ENCODE measurements at places on chromosomes 6 and 20.

GRCh38 chr6:90098001-90098531 lies 198.6 kb downstream of the BACH2 start:
- no peak for DNase-seq

GRCh38 chr20:64176971-64177370 lies 12.7 kb downstream of the MYT1 start:
- DNase-seq: no peak

- DNase-seq: no peak
These were observed 52.0 kb downstream of the ME1 start for GRCh38 chr6:83378621-83379388.

DNA sequence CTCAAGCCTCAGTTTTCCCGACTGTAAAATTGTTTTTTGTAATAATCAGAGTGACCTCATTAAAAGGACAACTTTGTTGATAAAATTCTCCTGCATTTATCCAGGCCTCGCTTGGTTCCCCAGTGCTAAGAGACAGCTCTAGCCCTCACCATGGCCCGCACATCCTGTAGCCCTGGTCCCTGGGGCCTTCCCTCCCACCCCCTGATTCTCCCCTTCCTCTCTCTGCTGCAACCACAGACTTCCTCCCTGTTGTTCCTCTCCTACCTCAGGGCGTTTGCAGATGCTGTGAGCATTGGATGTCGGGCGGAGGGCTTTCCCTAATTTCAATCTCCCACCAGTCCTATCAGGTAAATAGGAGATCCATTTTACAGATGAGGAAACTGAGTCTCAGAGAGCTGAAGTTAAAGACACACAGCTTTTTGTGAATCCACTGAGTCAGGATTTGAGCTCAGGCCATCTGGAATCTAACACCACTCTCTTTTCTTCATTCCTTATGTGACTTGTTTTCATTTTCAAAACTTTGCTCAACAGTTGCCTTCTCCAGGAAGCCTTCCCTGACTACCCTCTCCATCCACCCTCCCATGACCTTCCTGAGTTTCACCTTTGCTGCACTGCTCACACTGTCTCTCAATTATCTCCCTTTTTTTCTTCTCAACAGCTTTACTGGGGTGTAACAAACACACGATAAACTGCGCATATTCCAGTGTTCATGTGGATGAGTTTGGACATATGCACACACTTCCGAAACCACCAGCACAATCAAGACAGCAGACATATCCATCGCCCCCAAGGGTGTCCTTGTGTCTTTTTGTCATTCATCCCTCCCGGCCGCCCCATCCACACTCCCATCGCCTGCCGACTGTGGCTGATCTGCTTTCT lies 107.1 kb downstream of the CEBPB start:
- DNase-seq: no peak

DNA sequence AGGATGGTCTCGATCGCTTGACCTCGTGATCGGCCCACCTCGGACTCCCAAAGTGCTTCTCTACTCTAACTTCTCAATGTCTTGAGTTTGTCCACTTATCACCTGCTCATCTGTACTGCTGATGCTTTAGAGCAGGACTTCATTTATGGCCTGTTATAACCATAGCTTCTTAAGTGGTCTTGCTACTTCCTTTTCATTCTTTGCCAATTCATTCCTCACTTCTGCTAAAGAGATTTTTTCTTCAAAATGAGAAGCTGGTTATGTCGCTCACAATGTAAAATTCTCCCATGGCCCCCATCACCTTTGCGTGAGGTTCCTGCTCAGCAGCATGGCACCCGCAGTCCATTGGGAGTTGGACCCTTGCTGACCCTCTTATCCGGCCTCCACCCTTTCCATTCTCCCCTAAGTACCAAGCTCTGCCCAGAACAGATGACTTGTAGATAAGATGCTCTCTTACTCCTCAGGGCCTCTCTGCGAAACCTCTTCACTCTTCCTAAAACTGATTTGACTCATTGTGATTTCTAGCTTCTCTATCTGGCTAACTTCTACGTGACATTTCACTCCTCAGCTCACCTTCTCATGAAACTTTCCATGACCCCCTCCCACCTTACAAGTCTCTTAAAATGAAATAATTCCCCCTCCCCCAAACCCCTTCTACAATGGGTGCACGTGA lies 13.9 kb upstream of the CD164 start:
- DNase-seq: no peak

DNA sequence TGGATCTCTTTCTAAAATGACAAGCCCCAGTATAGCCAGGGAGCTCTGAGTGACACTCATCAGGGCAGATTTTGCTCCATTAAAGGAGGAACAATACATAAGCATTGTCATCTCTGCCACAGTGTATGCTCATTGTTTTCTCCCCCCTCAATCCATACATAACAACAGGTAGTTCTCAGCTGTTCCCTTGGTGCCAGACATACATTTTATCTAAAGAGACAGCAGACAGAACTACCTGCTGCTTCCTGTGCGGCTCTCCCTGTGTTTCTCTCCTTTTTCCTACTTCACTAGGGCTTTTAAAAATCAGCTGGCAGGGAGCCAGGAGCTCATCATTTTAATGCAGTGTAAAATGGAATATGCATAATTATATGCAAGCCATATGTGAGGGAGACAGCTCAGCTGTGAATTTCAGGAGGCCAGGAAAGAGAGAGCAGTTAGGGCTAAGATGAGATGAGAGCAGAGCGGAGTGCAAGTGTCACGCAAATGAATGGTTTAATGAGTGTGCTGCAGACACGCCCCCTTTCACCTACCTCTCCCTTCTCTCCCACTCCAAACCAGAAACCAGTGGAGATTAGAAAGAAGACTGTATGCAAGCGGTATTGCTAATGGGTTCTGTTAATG lies 96.0 kb downstream of the SOBP start:
- no peak for DNase-seq

DNA sequence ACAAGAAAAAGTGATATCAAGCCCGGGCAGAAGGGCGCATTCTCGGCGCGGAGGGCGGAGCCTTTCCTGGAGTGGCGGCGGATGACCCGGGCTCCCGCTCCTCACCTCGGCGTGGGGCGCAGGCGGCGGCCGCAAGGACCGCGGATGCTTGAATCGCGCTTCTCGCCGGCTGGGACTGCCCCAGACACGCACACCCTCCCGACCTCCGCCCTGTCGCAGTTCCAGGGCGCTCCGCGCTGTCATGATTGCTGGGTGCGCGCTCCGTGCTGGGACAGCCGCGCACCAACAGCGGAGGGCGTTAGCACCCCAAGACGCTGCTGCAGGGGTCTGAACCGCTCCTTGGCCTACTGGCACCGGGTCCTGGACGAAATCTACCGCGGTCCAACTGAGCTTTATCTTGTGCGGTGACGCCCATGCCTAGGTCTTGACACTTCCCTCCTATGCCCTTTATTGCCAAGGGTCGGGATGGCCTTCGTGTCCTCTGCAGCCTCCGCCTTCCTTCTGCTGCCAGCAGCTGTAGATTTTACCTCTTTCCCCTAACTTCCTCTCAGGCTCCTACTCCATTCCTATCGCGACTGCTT lies 43.3 kb downstream of the IRAK1BP1 start:
- DNase-seq: peak; percentile 37

DNA sequence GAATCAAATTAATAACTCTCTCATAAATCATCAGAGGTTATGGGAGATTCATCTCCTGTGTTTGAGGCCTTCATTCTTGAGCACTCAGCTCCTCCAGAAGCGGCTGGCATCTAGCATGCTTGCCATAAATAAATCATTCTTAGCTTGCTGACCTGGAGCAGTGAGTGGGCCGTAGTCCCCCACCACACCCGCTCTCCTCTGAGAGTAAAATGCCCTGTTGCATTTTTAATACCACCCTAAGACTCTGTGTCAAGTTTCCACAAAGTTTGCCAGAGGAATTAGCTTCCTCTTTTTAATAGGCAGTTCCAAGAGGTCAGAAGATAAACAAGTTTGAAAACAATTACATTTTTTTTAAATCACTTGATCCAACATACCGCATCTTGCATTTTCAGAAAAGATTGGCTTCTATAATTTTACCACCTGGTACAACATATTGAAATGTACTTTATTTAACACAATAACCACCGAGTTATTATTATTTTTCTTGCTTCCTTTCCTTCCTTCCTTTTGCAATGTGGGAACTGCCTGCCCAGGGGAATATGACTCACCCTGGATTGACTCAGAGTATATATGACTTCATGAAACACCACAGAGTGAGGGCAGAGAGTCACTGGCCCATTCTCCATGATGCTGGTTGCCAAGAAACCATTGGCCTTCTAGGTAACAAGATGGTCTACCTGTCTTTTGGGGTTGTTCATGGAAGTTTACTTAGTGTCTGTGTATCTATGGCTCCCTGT lies 29.4 kb upstream of the CLIC5 start:
- no peak for DNase-seq

DNA sequence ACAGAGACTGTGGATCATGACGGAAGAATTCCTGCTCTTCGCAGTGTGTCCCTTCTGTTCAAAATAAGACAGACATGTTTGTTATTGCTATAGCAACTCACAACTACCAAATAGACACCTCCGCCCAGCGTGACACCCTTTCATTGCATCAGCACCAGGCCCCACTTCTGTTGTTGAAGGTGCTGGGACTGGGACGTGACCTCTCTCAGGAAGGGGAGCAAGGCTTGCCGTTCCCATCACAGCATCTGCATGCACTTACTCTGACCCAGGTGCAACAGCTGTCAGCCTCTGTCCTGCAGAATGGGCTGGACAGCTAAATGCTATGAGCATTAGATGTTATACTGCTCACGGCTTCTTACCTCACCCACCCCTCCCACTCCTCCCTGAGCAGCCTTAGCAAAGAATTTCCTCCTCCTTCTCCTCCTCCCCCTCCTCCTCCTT lies 94.1 kb downstream of the DACT2 start:
- DNase-seq: no peak

DNA sequence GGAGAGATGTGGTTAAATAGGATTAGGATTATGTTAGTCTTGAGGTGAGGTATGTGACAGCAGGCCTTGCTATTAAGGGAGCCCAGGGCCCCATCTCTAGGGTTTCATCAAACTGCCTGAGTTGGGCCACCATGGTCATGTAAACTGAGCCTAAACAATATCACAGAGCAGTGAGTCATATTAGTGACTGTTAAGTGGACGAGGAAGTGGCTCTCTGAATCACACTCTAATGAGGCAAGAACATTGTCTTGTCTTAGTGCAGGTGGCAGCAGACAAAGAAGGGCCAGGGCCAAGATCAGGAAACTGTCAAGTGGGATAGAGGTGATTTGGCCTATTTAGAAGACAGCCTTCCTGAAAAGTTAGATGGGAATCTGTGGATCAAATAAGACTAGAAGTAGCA lies 23.1 kb downstream of the ENPP3 start:
- no peak for DNase-seq

DNA sequence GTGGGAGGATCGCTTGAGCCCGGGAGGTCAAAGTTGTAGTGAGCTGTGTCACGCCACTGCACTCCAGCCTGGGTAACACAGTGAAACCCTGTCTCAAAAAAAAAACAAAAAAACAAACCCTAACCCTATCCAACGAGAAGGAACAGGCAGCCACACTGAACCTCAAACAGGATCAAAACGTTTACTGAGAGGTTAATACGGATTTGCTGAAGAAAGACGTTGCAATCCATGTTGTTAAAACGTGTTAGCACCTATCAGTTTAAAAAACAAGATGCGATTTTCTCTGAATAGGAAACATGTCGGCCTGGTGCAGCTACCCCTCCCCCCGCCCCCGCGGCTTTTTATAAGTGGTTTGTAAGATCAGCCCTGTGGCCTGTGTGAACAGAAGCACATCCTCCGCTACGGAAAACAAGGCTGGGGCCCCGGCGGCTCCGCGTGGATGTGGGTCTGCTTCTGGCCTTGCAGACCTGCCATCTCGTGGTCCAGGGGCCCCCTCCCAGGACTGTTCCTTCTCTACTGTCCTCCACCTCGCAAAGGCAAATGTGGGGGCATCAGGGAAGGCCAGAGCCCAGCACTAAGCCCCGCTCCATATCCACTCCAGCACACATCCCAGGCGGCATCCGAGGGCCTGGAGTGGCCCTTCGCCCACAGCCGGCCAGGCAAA lies 11.4 kb downstream of the SLC2A4RG start:
- no peak for DNase-seq

GRCh38 chr6:1840491-1841121 lies 230.9 kb downstream of the FOXC1 start:
- no peak for DNase-seq

GRCh38 chr6:29211488-29211887 lies 40.8 kb downstream of the OR2J2 start:
- DNase-seq: no peak

GRCh38 chr6:116536216-116536621 lies 9.3 kb downstream of the TRAPPC3L start:
- peak; percentile 22 for DNase-seq

DNA sequence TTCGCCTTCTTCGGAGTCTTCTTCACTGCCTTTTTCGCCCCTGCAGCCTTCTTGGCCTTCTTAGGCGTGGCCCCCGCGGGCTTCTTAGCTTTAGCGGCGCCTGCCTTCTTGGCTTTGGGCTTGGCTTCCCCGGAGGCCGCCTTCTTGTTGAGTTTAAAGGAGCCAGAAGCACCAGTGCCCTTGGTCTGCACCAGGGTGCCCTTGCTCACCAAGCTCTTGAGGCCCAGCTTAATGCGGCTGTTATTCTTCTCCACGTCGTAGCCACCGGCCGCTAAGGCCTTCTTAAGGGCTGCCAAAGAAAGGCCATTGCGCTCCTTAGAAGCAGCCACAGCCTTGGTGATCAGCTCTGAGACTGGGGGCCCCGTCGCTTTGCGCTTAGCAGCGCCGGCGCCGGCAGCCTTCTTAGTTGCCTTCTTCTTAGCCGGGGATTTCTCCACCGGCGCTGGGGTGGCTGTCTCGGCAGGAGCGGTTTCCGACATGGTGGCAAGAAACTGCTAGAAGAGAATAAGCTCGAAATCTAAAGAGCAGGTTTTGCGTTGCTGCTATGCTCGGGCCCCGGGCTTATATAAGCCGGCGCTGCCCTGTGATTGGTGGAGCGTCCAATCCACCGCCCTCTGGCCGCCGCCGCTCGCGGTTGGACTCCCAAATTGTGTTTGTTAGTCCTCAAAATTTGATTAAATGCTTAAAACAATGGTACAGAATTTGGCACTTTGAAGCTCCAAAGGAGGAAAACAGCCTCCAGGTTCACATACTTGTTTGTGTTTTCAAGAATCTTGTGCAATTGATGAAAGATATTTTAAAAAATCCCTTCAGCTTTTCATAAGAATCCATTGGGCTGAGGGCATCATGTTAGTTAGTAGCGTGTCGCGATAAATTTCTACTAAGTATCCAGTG lies 44.9 kb downstream of the OR2B2 start:
- peak; percentile 95 for DNase-seq

GRCh38 chr20:23923891-23924435 lies 44.4 kb upstream of the CST5 start:
- DNase-seq: no peak

DNA sequence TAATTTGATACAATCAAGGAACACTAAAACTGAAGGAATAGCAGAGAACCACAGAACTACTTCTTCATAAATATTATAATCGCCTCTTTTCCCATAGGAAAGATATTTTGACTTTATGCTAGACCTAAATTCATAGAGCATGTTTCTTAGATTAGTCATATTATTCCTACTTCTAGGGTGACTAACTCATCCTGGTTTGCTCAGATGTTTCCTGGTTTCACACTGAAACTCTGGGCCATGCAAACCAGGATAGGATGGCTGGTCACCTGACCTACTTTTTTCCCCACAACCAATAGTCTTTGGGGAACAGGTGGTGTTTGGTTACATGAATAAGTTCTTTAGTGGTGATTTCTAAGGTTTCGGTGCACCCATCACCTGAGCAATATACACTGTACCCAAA lies 42.8 kb downstream of the MMS22L start:
- no peak for DNase-seq

- DNase-seq: no peak
These were observed 93.7 kb downstream of the PLG start for GRCh38 chr6:160795721-160796120.

GRCh38 chr6:99645986-99646385 lies 39.4 kb downstream of the PRDM13 start:
- DNase-seq: no peak

All from GM06990 (cell line).